ENCODE measurements at places on chromosomes 1 and 21.

- no peak for DNase-seq
Measured at GRCh38 chr1:41842993-41843755, 75.5 kb downstream of the HIVEP3 start.

DNA sequence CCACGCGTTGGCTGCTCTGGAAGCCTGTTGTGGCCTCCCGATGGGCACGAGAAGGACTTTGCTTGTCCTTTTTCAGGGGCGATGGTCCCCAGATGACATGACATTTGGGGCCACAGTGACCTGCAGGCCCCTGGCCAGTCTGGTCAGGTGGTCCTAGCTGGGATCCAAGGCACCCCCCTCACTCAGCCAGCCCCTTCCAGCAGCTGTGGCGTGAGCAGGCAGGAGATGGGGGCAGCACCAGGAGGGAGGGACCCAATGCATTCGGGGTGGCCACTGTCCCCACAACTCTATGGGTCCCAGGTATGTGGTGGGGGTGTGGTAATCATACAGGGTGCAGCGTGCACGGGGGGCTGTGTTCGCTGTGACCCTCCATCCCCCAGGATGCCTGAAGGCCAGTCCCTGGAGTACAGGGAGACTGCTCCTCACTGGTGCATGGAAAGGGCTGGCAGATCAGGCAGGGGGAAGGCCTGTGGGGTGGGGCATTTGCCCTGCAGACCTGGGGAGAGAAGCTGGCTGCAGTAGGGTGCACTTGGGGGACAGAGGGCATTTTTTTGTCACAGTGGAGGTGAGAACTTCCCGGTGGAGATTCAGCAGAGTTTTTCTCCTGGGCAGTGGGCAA, 31.7 kb downstream of the WNT3A start:
- DNase-seq = no peak

DNA sequence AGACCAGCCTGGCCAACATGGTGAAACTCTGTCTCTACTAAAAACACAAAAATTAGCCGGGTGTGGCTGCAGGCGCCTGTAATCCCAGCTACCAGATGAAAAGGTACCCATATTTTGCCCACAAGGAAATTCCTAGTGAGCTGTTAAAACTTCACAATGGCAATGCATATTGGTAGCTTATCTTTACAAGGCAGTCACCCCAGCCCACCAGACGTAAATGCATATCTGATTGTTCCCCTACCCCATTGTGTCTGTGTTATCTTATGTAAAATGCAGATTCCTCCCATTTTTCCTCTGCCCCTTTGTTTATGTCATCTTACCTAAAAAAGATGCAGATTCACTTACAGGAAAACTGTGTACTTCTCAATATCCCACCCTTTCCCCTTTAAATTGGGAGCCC, 103.1 kb upstream of the SLC2A1 start:
- DNase-seq = no peak

DNA sequence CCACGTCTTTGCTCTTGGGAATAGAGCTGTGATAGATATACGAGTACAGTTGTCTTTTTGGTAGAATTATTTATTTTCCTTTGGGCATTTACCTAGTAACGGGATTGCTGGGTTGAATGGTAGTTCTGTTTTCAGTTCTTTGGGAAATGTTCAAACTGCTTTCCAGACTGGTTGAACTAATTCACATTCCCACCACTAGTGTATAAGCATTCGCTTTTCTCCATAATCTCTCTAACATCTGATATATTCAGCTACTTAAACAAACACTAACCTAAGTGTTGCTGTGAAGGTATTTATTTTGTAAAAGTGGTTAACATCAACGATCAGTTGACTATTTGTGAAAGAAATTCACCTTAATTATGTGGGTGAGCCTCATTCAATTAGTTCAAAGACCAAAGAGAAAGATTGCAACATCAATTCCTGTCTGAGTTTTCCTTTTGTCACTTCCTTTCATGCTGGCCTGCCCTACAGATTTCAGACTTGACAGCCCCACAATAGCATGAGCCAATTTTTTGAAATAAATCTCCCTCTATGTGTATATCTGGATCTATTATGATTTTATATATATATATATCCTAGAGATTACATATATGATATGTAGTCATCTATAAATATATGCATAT, 26.7 kb upstream of the DUSP10 start:
- DNase-seq = no peak

- DNase-seq = no peak
Measured at GRCh38 chr1:183139281-183139942, 46.7 kb upstream of the LAMC2 start.

- no peak for DNase-seq
Measured at GRCh38 chr1:33387625-33388024, 43.3 kb downstream of the PHC2 start.

DNA sequence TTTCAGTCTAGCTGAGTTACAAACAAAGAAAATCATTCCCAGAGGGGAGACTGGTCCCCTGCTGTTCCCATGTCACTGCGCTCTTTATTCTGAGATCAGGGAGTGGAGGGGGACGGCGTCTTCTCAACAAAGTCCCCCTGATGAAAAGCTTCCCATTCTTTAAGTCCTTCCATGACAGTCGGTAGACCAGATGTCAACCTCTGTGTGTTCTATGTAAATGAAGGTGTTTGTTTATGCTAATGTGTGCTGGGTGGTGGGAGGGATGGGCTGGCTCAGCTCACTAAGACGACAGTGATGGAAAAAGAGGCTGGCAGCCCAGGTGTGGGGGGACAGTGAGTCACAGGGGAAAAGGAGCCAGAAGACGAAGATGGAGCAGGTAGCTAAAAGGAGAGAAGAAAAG, 148.2 kb upstream of the KLHDC7A start:
- DNase-seq = no peak

DNA sequence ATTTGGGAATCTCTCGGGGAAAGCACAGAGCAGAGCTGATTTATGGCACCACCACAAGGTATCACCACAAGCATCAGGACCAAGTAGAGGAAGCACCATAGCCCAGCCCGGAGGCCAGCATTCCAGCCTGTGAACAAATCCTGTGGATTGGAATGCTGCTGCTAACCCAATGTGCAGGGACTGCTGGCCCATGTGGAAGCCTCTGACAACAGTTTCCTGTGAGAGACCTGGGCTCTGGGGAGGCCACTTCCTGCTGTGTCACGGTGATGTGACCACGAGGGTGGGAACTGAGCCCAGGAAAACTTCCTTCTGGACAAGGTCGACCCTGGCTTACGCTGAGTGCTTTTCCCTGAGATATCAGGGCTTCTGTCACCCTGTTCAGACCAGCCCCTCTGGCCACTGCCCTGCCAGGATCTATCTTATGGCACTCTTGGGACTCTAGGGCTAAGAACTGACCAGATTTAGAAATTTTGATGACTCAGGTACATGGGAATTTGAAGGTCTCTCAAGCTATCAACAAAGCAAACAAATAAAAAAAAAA, 88.3 kb upstream of the NGF start:
- DNase-seq = no peak

All from activated CD8-positive, alpha-beta memory T cell treated with anti-CD3 and anti-CD28 coated beads for 24 hours (primary cell).